Uterine smooth muscle cell (primary cell): ENCODE measurements at places on chromosomes 2 and 18. TPM values are rescaled to one million over a fixed set of nuclear protein-coding genes. Genes with fewer than 3 reads are reported as not detected.

Gene PDCL3
- 18.4 and 25.8 TPM in 2 replicates for total RNA-seq

Gene RAPH1
- 15.5 and 23.2 TPM in 2 replicates for total RNA-seq

Gene SLC4A5
- total RNA-seq = 0.25 and 0.44 TPM in 2 replicates

Gene SCN2A
- total RNA-seq = 4.1 and 6.4 TPM in 2 replicates
